ENCODE measurements at places on chromosomes 2 and 18.

DNA sequence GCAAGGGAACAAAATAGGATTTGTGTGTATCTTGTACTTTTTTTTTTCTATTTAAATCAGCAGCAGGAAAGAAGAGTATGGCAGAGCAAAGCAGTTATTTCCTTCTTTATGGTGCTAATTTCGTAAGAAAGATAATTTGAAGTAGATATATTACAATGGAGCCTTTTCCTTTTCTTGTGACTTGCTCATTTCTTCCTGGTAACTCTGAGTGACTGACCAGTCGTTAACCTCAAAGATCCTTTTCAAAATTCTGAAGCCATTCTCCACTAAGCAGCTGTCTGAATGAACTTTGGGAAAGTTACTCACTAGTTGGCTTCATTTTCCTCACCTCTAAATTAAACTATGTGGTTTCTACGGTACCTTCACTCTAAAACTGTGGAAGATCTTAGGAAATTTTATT, 24.6 kb downstream of the AFTPH start:
- no peak for DNase-seq

DNA sequence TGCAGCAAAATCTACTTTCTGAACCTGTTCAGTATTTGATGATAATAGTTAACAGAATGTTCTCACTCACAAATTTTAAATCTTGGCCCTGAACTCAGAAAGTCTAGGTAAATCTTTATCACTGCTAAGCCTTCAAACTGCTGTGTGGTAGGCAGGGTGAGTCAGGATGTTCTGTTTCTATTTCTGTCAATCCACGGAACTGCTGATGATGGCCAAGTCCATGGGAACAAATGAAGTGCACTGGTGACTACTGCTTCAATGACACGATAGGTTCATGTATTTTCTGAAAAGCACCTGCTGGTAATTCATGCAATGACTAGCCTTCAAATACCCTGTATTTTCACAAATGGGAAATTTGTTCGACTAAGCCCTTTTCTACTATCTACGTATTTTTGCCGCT, 14.2 kb downstream of the NIFK start:
- DNase-seq = no peak

GRCh38 chr2:39107724-39108273, 13.1 kb downstream of the SOS1 start:
- no peak for DNase-seq

DNA sequence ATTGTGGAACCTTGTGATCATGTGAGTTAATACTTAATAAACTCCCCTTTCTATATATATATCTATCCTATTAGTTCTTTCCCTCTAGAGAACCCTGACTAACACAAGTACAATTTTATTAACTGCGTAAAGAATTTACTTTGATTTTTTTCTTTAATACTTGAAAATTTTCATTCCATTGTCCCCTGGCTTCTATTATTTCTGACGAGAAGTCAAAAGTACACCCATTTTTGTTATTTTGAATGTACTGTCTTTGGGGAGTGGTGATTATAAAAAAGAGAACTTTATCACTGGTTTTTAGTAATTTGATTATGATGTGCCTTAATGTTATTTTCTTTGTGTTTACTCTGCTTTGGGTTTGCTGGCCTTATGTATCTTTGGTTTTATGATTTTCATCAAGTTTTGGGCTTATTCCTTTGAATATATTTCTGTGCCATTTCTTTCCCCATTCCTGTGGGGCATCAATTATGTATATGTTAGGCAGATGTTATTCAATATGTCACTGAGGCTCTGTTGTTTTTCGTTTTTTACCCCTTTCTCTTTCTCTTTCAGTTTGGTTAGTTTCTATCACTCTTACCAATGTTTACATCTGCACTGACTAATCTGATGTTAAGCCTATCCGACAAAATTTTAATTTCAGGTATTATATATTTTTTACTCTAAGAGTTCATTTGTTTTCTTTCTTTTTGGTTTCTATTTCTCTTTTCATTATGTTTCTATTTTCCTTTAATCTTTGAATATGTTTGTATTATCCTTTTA, 271.4 kb downstream of the CAMKMT start:
- no peak for DNase-seq

DNA sequence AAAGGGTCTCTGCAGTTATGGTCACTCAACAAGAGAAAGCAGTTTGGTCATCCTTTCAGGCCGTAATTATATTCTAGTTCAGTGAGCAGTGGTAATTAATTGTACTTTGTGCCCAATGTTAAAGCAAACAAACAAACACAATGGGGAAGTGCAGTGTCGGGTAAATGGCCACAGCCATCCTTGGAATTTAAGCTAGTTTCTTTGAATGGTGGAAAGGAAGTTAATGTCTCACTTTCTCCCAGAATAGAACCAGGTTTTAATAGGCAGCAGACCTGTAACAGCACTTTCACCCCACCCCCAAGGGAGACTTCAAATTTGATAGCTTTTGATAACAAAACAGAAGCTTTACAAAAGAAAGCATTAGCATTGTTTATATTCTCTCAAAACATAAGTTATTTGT, 20.0 kb upstream of the ITGAV start:
- no peak for DNase-seq

DNA sequence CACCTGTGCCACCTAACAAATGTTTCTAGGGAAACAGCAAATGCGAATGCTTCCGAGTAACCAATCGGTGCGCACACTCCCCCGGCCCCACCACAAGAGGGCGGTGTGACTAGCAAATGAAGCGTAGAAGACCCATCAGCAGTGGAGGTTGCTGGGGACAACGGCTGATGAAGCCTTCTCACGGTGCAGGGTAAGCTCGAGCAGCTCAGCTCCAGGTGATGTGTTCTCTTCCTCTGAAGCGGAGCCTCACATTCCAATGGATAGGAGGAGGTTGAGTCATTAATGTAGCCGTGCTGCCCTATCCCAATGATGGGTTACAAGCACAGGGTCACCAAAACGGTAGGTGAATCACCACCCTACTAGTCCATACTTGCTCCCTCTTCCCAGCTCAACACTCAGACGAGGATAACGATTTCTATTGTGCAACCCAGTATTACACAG, 127.6 kb upstream of the TWIST2 start:
- no peak for DNase-seq

- DNase-seq = no peak
These were observed 201.6 kb upstream of the SALL3 start for GRCh38 chr18:78777992-78778391.

GRCh38 chr2:118055512-118056164, 32.6 kb upstream of the INSIG2 start:
- no peak for DNase-seq

GRCh38 chr2:131724019-131724418, 196.3 kb downstream of the CCDC74A start:
- DNase-seq = no peak

DNA sequence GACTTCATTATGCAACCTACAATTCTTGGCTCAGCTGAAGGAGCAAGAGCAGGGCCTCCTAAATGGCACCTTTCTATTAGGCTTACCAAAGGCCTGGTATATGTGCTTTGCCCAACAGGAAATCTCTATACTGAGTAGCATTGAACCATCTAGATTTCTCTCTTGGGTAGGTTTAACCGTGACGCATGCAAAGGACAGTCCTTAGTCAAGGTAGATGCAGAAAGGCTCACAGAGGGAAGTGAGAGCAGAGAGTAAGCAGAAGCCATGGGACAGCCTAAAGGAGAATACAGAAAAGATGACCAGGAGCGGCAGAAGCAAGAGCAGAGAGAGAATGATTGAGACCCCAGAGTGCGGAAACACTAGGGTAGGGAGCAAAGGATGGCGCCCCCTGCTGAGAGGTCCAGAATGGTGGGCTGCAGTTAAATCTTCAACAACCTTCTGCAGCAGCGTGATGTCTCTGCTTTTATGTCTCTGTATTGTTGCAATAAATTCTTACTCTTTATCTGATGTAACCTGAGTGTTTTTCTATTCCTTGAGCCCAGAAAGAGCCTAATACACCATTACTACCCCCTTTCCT, 4.7 kb upstream of the OSBPL1A start:
- no peak for DNase-seq

DNA sequence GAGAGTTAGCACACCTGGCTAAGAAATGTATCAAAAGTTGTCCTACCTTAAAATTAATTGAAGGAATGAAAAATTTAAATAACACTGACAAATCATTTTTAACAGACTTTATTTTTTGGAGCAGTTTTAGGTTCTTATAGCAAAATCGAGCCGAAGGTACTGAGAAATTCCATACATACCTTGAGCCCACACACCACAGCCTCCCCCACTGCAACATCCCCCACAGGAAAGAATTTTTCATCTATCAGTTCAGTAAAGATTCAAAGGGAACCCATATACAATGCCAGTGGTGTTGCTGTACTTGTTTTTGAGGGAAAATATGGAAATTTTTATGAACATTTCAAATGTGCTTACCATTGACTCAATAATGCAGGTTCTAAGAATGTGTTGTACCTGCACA, 169.8 kb upstream of the HS6ST1 start:
- no peak for DNase-seq

- no peak for DNase-seq
These were observed 14.3 kb downstream of the COPS7B start for GRCh38 chr2:231800493-231801091.

DNA sequence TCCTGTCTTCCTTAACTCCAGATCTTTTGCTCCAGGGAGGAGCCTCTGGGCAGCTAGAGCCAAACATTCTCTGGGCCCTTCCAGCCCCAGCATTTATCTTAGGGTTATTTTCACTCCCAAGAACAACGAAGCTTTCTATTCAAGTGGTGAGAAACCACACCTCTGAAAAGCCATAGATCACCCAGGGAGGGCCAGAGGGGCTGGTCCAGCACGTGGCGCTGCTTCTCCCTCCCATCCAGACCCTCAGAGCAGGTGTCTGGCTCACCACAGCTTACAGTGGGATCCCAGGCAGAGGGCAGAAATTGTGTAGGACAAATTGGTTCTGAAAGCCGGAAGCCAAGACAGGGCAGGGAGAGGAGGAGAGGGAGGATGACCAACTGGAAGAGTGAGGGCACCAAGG, 74.0 kb upstream of the PKDCC start:
- no peak for DNase-seq

GRCh38 chr2:202290970-202291369, 25.4 kb downstream of the NOP58 start:
- DNase-seq = no peak

Measured in activated T-helper 9 cell treated with anti-CD3 and anti-CD28 coated beads, Interleukin-2, amount 50 U/mL, for 16 hours (primary cell).